ENCODE measurements at places on chromosomes 2 and 18.

GRCh38 chr2:39881494-39881893 lies 102.4 kb upstream of the THUMPD2 start:
- DNase-seq = no peak

- DNase-seq = no peak
Observed at GRCh38 chr18:71047882-71048281, 759.0 kb downstream of the SOCS6 start.

DNA sequence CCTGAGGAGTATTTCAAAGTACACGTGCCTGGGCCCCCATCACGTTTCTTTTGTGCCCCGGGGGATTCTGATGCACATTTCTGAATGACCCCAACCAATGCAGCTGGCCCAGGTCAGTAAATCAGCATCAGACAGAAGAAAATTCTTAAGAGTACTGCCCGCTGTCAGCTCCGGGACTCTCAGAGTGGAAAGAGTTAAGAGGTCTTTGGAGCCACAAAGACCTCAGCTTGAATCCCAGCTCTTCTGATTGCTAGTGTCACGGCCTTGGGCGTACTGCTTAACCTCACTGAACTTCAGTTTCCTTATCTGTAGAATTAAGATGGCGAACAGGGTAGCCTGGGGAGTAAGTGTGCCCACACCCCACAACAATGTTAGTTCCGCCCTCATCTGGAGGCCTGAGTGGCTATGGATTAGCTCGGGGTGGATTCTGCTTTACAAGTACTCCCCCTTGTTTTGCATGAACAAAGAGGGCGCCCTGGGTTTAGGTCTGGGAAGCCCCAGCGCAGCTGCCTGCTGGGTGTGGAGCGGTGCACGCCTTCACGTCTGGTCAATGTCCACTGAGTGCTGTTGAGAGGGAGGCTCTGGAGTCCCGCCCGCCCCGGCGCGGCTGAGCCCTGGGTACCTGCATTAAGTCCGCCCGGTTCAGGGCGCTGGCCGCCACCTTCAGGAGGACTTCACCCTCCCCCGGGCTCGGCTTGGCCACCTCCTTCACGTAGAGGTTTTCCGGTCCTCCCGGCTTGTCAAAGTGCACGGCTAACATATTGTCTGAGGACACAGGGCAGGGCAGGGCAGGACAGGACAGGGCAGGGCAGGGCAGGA lies 858 bp downstream of the TP53I3 start:
- DNase-seq = peak; percentile 50

- DNase-seq = no peak
Observed at GRCh38 chr2:85772019-85772745, 18.4 kb downstream of the ATOH8 start.

DNA sequence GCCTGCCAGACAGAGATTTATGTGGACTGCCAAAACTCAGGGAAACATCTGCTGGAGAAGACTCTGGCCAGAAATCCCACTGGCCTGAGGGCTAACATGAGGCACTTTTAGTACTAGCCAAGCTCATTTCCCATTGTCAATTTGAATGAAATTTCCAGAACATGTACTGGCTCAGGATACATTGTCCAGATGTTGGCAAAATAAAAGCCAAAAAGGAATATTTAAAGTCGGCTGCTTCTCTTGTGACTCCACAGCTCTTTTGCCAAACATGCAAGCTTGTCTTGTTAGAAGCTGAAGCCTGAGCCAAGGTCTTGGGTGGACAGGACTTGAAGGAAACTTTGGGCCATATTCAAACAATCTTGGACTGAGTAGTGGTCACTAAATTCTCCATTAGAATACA lies 215.5 kb downstream of the NCKAP5 start:
- DNase-seq = no peak

- no peak for DNase-seq
Observed at GRCh38 chr18:38752430-38752829, 1186.8 kb upstream of the CELF4 start.

- DNase-seq = no peak
Observed at GRCh38 chr18:8997634-8998033, 104.9 kb upstream of the NDUFV2 start.

DNA sequence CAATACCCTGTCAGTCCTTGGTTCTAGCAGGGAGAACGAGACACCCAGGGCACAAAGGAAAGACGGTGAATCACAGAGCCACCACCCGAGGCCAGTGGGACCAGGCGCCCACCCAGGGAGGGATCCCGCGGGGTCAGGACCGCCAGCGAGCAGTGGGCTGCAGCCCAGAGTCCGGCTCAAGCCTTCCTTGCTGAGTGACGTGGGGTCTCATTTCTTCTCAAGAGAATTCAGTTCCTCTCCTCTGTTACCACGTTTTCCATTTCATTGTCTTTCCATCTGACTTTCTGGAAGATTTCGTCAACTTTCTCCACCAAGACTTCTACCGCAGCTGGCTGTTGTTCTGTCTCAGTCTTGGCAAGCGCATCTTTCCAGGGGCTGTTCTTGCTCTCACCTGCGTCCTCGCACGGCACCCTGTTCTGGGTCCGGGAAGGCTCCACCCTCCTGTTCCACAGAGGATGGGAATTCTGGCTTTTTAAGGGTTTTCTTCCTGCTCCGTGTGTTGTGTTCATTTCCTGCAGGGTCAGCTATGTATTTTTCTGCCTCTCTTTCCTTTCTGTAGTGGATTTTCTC lies 248.6 kb downstream of the NDUFA10 start:
- DNase-seq = no peak

- no peak for DNase-seq
Observed at GRCh38 chr2:196555161-196555560, 84.4 kb upstream of the CCDC150 start.

- DNase-seq = no peak
Observed at GRCh38 chr2:19542796-19543662, 184.6 kb upstream of the OSR1 start.

GRCh38 chr2:15145046-15145817 lies 415.9 kb downstream of the NBAS start:
- no peak for DNase-seq

DNA sequence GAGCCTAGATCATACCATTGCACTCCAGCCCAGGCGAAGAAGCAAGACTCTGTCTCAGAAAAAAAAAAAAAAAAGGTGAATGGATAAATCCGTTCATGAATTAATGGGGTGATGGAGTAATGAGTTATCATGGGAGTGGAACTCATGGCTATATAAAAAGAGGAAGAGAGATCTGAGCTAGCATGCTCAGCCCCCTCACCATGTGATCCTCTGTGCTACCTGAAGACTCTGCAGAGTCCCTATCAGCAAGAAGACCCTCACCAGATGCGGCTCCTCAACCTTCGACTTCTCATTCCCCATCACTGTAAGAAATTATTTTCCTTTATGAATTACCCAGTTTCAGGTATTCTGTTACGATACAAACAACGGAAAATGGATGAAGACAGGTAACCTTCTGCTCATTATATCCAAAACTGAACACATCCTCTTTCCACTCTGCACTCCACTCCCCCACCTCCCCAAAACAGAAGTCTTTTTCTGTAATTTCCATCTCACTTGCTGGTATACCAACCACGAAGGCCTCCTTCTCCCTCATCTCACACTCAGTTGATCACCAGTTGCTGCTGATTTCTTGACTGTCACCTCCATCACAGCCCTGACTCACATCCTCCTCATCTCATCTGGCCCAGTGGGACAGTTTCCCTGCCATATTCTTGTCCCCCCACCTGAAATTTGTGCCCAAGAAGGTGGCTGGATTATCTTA lies 8.8 kb downstream of the RETREG2 start:
- DNase-seq = no peak

- no peak for DNase-seq
Observed at GRCh38 chr2:148909114-148909513, 34.1 kb downstream of the KIF5C start.

DNA sequence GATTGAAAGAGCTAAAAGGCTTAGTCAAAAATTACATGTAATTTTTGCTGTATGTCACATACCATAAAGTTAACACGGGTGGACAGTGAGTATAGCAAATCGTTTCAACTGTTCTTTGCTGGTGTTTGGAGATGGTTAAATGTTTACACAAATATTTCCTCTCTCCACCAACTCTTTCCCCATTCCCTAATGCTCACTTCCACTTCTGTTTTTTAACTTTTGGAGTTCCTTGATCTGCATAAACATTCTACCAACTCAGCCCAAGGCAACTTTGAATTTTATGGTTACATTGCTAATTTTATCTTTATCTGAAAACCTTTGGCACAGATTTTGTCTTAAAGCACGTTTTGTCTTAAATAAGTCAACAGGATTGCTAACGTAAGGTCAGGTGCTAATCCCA lies 1.9 kb upstream of the SPOPL start:
- no peak for DNase-seq

DNA sequence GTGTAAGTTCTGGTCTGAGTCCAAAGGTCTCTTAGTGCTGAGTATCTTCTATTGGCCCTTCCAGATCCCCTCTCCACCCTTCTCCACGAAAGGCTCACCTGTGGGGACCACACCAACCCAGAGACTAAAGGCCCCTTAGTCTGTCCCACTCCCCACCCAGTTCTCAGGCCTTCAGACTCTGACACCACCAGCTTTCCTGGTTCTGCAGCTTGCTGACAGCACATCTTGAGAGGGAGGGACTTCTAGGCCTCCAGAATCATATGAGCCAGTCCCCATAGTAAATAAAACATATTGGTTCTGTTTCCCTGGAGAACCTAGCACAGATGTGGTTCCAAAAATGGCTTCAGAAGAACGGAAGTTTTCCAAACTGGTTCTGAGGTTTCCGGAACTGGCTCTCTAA lies 38.5 kb upstream of the KLF11 start:
- DNase-seq = no peak

DNA sequence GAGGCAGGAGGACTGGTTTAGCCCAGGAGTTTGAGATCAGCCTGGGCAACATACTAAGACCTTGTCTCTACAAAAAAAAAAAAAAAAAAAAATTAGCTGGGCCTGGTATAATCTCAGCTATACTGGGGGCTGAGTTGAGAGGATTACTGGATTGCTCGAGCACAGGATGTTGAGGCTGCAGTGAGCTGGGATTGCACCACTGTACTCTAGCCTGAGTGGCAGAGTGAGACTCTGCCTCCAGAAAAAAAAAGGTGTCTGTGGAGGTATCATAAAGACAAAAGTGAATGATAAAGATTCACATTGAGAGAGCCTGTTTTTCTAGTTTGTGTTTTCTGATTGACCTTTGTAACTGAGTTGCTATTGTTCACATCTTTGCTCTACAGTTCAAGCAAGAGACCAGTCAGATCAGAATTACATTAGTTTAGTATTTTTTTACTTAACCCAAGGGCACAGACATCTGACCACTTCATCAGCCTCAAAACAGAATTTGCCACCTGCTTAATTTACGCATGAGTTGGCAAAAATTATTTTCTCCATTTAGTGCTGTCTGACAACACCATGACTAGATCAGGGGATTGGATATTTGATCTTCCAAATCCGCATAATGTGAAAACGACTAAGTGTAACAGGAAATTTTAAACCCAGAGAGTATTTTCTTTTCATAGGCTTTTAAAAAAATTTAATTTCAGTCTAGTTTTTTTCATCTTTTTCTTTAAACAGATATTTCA lies 271.0 kb downstream of the TGIF1 start:
- no peak for DNase-seq

- DNase-seq = peak; percentile 39
Observed at GRCh38 chr2:7430869-7431641, 513.8 kb downstream of the RNF144A start.

GRCh38 chr18:77108821-77109647 lies 23.5 kb downstream of the MBP start:
- no peak for DNase-seq

DNA sequence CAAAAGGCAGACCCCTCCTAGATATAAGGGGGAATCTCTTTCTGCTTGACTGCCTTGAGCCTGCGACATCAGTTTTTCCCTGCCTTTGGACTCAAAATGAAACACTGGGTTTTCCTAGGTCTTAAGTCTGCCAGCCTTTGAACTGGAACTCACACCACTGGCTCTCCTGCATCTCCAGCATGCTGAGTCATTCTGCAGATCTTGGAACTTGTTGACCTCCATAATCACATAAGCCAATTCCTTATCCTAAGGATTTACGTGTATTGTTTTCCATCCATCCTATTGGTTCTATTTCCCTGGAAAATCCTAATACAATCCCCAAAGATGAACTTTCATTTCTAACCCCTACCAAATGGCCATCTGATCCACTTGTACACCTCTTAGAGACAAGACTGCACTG lies 88.0 kb downstream of the AFF3 start:
- DNase-seq = no peak

GRCh38 chr2:139165041-139165440 lies 384.9 kb upstream of the NXPH2 start:
- no peak for DNase-seq

DNA sequence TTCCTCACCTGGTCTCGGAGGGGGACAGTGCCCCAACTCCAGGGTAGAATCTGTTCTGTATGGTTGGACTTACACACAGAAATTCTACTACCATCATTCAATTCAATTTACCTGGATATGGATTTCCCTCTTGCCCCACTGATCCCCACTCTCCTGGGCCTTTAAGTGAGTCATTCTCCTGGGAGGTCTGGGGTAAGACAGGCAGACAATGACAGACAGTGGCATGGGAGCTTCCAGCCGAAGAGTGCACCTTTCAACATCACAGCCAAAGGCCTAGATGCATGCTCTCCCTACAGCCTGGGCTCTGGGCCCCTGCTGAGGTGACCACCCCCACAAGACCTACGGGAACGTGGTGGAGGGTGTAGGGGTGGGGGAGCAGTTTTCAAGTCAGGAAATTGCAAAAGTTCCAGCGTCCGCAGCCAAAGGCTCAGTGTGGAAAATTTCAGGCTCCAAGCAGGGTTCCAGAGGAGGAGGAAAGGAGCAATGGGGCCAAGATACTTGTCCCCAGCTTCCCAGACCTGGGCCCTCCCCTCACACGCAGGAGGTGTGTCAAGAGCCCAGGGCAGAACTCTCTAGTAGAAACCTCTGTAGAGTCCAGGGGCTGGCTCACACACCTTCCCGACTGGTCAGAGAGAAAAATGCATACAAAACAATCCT lies 296.4 kb downstream of the CYP26B1 start:
- DNase-seq = no peak

DNA sequence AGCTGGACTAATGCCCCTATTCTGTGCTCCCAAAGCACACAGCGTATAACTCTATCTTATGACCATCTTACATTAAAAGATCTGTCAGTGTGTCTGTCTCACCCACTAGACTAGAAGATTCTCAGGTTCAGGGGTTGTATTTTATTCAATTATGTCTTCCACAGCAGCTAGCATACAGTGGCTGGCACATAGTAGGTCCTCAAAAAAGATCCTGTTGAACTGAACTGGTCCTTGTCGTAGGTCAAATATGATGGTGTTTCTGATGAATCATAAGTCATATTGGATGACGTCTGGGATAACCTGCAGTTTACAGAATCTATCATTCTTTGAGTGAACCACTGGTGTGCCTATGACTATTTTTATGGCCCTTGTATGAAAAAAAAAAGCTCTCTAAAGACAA lies 11.3 kb upstream of the TTC39C start:
- no peak for DNase-seq

DNA sequence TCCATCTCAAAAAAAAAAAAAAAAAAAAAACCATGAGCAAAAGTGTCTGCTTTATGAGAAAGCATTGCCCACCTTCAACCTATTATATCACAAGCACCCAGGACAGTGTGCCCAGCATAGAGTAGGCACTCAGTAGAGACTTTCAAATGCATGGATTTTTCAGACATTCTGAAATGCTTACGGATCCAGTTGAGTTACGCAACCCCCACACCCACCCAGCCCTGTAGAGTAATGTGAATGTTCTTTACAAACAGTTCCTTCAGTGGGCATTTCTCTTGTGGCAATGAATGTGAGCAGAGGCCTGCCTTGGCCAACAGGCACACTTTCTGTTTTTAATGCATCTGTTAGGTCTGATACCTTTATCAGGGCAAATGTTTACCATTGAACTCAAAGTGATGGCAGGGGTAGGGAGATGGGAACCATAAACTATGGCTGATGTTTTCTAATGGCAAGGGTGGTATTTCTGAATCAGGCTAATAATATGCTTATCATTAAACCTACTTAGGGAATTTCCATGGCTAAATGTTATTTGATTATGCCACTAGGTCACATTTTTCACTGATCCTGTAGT lies 65.0 kb upstream of the RPL31 start:
- no peak for DNase-seq
